ENCODE measurements at places on chromosomes 12 and 14. TPM values are rescaled to one million over a fixed set of nuclear protein-coding genes. Genes with fewer than 3 reads are reported as not detected.
A peak's percentile ranks its signal among the peaks of the same experiment; 100 is the strongest.

DNA sequence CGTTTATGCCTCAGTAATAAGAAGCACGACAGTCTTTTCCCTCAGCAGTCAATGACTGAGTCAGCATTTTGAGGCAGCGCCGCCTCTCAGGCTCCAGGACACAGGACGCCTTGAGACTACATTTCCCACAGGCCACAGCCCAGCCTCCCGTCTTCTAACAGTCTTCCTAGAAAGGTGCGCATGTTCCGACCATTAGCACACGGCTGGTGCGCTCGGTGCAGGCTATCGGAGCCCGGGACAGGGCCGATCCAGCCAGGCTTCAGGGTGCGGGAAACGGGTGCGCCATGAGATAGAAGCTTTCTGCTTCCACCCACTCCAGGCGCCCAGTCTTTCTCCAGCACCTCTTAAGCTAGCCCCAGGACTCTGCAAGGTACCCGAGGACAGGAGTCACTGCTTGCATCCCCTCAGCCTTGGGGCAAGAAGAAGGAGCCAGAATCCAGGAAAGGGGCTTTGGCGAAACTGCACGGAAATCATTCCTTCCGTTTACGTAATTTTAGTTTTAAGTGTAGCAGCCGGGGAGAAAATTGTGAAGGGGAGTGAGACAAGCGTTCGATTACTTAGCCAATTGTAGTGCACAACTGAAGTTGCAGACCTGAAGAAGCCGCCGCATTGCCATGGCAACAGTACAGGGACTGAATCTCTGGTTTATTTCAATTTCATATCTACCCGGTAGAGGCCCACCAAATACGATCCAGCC is 54.0 kb downstream of the ZNF641 start:
- no peak overlapping the region for H3K27ac ChIP-seq
- peaks cover 14% of the 10 kb centered on the region for H3K4me1 ChIP-seq
- DNase-seq = peak; percentile 29
- H3K36me3 ChIP-seq = no peaks in the 10 kb centered on the region
- H3K27me3 ChIP-seq = peaks cover 12% of the 10 kb centered on the region

GRCh38 chr12:52250048-52250990 is 17.3 kb downstream of the KRT7 start:
- H3K4me1 ChIP-seq = peaks cover 53% of the 10 kb centered on the region
- no peak overlapping the region for H3K4me3 ChIP-seq
- H3K27me3 ChIP-seq = peaks cover 50% of the 10 kb centered on the region

DNA sequence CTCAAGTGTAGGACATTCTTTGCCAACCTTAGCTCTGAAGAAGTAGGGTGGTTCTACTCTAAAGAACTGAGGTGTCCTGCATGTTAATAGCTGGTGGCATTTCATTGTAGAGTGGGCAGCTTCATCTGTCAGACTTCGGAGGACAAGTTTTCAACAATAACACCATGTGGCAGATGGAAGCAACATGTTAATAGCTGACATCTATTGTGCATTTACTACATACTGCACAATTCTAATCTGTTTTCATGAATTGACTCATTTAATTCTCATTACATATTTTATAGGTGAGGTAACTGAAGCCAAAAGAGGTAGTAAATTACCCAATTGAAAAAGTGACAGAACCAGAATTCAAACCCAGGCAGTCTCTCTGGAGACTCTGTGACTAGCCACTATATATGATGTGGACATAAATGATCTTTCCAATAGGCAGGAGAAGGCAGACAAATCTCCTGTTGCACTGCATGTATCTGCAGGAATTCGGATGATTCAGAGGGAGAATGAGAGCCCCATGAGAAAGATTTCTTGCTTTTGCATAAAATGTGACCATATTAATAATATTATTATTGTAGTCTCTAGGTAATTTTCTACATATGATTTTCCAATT is 137.2 kb upstream of the E2F7 start:
- H3K36me3 ChIP-seq = no peaks in the 10 kb centered on the region
- H3K4me1 ChIP-seq = no peaks in the 10 kb centered on the region
- no peaks in the 10 kb centered on the region for H3K27me3 ChIP-seq
- no peak for DNase-seq

- H3K27ac ChIP-seq = no peak overlapping the region
- no peaks in the 10 kb centered on the region for H3K4me1 ChIP-seq
- H3K27me3 ChIP-seq = peaks cover 5% of the 10 kb centered on the region
- DNase-seq = no peak
- no peak overlapping the region for H3K4me3 ChIP-seq
Measured at GRCh38 chr12:8847435-8847834, 25.0 kb downstream of the A2ML1 start.

GRCh38 chr14:69842686-69843420 is 36.4 kb upstream of the SMOC1 start:
- H3K27me3 ChIP-seq = no peaks in the 10 kb centered on the region
- H3K4me1 ChIP-seq = no peaks in the 10 kb centered on the region
- no peak overlapping the region for H3K4me3 ChIP-seq
- no peaks in the 10 kb centered on the region for H3K36me3 ChIP-seq

DNA sequence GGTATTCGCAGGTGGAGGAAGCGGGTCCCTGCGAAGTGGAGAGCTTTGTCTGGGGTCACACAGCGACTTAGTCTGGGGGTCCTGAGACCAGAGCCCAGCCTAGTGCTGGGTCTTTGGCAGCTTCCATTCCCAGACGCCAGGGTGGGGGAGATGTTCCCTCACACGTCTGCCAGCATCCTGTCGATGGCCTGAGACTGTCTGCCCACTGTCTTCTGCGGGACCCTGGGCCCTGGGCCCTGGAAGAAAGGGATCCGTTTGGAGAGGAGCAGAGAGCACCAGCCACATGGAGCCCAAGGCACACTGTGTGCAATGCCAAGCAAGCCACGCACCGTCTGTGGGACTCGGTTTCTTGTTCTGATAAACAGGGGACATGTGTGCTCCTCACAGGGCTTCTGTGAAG is 197.2 kb downstream of the KIF26A start:
- H3K4me1 ChIP-seq = no peaks in the 10 kb centered on the region
- no peak for DNase-seq
- H3K36me3 ChIP-seq = peaks cover 6% of the 10 kb centered on the region
- H3K27ac ChIP-seq = no peak overlapping the region
- no peaks in the 10 kb centered on the region for H3K27me3 ChIP-seq

KCNJ8 gene
- not detected for total RNA-seq
